ENCODE measurements at places on chromosomes 3 and 15.

DNA sequence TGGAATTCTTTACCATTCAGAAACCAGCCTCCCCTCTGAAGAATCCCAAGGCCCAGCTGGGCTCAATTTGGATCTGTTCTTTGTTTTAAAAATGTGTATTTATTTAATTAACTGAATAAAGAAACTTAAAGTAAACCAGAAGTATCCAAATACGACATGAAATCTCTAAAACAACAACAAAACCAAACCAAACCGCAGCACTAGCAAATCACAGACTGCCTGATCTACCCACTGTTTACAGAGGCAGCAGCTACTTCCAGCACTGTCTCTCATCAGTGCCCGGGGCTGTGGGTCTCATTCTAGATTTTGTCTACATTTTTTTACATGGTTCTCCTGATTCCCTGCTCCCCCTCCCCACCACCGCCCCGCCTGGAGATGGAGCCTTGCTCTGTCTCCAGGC lies 2.3 kb downstream of the FLNB start:
- DNase-seq, result no peak

- DNase-seq, result no peak
These were observed 113.3 kb downstream of the IQSEC1 start for GRCh38 chr3:12959838-12960378.

GRCh38 chr3:13682331-13683013 lies 133.5 kb downstream of the FBLN2 start:
- DNase-seq, result no peak

GRCh38 chr15:69232144-69232543 lies 66.6 kb upstream of the PAQR5 start:
- DNase-seq, result no peak

GRCh38 chr3:167811031-167811430 lies 75.5 kb downstream of the SERPINI1 start:
- no peak for DNase-seq

- DNase-seq, result no peak
These were observed 4.3 kb upstream of the STRA6 start for GRCh38 chr15:74206801-74207281.

GRCh38 chr3:182303169-182303568 lies 490.1 kb upstream of the ATP11B start:
- no peak for DNase-seq

DNA sequence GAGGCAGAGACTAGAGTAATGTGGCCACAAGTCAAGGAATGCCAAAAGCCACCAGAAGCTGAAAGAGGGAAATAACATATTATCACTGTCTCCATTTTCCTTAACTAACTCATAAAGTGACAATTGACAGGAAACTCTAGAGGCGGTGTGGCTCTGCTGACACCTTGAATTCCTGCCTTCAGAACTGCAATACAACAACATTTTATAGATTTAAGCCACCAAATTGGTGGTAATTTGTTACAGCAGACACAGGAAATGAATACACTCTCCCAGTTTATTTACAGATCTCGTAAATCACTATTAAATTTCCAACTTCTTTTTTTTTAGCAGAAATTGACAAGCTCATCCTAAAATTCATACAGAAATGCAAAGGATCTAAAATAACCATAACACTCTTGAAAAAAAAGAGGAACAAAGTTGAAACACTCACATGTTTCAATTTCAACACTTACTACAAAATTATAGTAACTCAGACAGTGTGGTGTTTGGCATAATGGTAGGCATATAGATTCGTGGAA lies 449.9 kb downstream of the OTOL1 start:
- no peak for DNase-seq

- DNase-seq, result no peak
These were observed 64.4 kb downstream of the P2RY1 start for GRCh38 chr3:152899306-152899705.

DNA sequence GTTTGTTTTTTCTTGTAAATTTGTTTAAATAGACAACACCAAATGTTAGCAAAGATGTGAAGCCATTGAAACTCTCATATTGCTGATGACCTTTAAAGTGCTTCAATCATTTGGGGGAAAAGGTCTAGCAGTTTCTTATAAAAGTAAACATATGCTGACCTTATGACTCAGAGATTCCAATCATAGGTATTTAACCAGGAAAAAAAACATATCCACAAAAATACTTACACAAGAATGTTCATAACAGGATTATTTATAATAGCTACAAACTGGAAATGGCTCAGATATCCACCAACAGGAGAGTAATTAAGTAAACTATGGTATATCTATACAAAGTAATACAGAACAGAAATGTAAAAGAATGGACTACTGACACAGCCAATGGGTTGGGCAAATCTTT lies 27.1 kb upstream of the RORA start:
- DNase-seq, result no peak

GRCh38 chr15:76059320-76060117 lies at the start of gene TMEM266:
Gene TMEM266, plus strand, starts transcription at chr15:76059985. Its CDS starts 74,279 bp downstream, at chr15:76134264.
- peak; percentile 15 for DNase-seq

GRCh38 chr3:156892701-156893100 lies 66.5 kb downstream of the LEKR1 start:
- DNase-seq, result no peak

GRCh38 chr15:90645873-90646575 lies 71.1 kb upstream of the BLM start:
- no peak for DNase-seq

DNA sequence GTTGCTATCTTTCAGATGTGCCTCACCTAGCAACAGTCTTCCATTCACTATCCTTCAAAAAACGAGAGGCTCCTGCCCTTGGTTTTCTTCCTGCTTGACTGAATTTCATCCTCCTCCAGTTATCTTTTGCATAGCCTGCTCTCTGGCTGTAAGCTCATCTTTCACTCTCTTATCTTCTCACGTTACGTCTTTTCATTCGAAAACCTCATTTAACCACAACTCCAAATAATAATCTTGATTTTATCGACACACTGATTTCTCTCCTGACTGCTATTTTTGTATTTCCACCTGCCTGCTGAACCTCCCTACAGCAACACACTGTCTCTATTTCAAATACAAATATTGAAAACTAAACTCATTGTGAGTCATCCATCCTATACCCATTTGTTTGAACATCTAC lies 230.7 kb upstream of the TMC3 start:
- DNase-seq, result no peak

GRCh38 chr15:39919748-39920509 lies at the start of gene GPR176:
Gene GPR176, minus strand, starts transcription at chr15:39920266. Its CDS starts 240 bp downstream, at chr15:39920026.
- DNase-seq, result peak; percentile 16

GRCh38 chr3:171458071-171458863 lies 1.9 kb downstream of the TNIK start:
- peak; percentile 48 for DNase-seq

DNA sequence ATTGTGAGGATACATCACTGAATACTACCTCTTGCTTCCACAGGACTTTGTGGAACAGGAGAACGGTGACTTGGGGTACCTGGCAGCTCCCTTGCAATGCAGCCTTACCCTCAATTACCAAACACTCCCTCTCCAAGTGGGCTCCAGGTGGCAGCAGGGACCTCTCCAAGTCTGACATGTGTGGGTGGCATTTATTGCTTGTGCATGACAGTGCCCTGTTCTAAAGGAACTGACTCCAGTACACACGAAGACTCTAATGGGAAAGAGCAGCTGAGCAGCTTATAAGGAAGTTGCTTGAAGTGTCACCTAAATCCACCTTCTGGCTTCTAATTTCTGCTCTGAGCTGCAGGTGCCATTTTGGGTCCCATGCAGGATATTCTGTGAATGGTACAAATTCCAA lies 174.1 kb upstream of the SLCO3A1 start:
- no peak for DNase-seq

- no peak for DNase-seq
These were observed at the start of gene FAH for GRCh38 chr15:80152896-80153876. Gene FAH, plus strand, starts transcription at chr15:80152999. Its CDS starts 56 bp downstream, at chr15:80153055.

GRCh38 chr15:98547275-98547674 lies 101.1 kb upstream of the IGF1R start:
- DNase-seq, result no peak

GRCh38 chr3:158570999-158571702 lies at the start of gene MLF1:
Gene MLF1, plus strand, starts transcription at chr3:158571194. Its CDS starts 107 bp downstream, at chr3:158571301.
- peak; percentile 68 for DNase-seq

- no peak for DNase-seq
These were observed 78.3 kb upstream of the ICE2 start for GRCh38 chr15:60557191-60557618.

Measured in T-helper 17 cell (primary cell).